ENCODE measurements at places on chromosomes 6 and 20.

DNA sequence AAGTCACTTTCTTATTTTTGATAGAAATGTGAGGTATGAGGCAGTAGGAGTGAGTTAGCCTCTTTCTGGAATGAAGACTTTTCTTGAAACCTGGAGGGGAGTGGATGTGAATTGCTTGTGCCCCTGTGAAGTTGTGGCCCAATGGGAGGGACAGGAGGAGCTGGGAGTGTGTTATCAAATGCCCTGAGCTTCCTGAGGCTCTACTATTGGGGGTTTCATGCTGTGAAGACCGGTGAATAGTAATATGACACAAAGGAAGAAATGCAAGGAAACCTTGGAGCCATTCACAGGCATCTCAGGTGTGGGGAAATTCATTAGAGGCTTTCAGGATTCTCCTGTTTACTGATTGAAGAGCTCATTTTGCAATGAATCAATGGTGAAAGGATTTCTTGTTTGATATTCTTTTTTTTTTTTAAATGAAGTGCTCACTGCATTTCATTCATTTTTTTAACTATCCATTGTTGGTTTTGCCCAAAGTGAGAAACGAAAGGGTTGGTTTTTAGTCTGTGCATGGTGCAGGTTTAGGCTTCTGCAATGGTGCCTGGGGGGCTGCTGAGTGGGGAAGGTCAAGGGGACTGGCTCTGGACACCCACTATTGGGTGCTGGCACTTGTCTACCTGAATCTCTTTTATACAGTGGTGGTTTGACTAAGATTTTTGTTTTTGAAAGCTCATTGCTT lies 8.2 kb downstream of the RNF144B start:
- DNase-seq, result no peak

DNA sequence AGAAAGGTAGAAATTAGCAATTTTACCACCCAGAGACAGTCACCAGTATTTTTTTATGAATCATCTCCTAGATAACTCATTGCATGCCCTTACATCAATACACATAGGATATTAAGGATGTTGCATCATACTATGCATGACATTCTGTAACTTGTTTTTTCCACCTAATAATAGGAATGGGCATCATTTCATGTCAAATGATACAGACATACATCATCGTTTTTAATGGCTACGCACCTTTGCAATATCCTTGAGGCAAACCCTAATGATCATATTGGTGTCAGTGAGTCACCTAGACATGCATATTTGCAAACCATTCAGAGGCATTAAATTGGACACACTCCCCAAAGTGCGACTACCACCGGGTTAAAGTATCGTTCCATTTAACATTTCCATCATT lies 309.7 kb upstream of the AGPAT4 start:
- DNase-seq, result no peak

GRCh38 chr6:133254552-133255228 lies 13.5 kb downstream of the EYA4 start:
- DNase-seq, result no peak

GRCh38 chr6:111888928-111889695 lies 15.9 kb upstream of the FYN start:
- peak; percentile 41 for DNase-seq

DNA sequence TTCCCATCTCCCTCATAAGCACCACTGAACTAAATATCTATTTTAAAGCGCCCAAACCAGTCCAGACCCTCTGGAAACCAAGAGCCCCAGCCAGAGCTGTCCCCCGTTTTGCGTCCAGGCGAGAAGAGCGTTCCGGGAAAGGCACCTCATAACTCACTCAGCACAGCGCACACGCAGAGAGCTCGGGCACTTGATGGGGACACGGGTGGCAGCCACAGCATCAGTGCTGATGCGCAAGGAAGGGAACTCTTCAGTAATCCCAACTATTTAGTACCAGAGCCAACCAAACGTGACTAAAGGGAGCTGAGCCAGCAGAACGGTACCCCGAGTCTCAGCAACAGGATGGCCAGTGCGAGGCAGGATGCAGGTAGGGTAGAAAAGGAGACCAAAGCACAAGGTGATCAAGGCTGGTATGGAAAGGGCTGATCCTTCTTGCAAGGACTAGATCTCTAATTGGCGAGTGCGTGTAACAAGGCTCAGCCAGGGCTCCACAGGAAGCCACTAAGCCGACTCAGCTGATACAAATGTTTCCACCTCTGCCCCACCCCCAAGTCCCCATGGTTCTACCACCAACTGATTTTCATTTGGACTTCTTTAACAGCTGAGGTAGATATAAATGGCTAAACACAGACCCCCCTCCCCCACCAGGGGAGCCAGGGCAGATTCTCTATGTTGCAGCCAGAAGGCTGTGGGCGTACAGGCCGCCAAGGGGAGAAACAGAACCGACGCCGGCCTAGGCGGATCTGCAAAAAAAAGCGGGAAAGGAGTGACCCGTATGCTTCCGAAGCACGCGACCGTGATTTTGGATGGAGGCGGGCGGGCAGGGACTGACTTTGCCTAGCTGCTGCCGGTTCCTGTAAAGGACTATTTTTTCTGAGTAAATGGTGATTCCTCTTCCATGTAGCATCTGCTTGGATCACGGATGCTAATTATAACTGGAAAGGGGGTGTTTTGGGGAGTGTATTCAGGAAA lies 183.5 kb upstream of the COL21A1 start:
- no peak for DNase-seq

- DNase-seq, result peak; percentile 25
Measured at GRCh38 chr6:139124887-139125672, 9.8 kb upstream of the HECA start.

DNA sequence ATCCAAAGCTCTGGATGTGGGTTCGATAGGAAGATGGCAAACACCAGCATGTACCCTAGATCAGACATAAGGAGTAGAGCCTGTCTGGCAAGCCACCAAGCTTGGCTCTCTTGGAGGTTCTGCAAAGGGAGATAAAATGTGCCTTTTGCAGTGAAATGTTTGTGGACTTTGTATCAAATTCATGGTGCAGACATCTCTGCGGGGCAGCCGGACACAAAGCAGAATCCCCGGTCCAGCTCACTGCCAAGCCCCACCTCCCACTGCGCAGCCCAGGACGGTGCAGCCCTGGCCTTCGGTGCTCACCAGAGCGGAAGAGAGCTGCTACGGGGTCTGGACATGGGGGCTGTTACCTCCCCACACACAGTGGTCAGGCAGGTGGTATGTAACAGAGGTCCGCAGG lies 333.6 kb upstream of the JARID2 start:
- no peak for DNase-seq

- no peak for DNase-seq
Measured at GRCh38 chr6:85402071-85402470, 47.8 kb upstream of the NT5E start.

DNA sequence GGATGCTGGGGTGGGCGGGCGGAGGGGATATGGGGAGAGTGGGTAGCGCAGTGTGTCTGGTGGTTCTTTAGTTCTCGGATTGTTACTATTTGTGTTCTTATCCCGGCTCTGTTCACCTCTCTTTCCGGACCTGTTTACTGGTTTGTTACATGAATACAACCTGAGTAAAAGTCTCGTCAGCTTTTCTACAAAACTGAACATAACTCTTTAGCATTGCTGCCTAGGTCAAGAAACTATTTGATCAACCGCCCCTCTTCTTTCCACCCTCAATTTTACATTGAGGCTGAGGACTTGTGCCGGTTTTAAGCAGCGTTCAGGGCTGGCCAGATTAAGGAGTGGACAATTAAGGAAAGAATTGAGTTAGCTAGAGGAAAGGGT lies 625 bp downstream of the ABT1 start:
- DNase-seq, result no peak

GRCh38 chr6:7535498-7535897 lies 6.0 kb upstream of the DSP start:
- no peak for DNase-seq
